AG08396 (cell line): ENCODE measurements at places on chromosomes 12 and 14.

- no peak for DNase-seq
These were observed 84.1 kb upstream of the PLEKHA5 start for GRCh38 chr12:19045426-19045825.

DNA sequence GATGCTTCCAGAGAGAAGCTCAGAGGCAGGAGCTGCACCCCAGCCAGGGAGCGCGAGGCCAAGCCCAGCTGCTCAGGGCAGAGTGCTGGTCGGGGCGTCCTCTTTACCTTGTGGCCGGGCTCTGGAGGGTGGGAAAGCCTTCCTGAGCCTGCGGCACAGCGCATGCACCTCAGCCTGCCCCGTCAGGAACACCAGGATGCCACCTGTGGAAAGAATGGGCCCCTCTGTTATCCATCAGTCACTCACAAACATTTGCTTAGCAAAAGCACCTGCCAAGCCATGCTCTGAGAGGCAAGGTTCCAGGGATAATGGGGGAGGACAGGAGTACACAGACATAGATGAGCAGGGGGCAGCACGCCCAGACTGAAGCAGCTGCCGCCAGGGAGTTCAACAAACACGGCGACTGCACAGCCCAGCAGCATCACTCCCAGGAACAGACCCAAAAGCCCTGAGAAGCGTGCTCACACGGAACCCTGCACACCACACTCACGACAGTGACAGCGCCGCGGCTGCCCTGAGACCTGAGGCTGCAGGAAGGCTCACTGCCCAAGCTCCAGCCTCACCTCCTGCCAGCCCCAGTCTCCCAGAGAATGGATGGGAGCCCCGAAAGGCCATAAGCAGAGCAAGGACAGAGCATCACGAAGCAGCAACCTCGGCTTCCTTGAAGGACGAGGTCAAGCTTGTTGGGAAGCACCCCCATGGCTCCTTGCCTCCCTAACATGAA, 21.8 kb downstream of the DHX37 start:
- DNase-seq: no peak

- no peak for DNase-seq
These were observed 1159.2 kb upstream of the TMEM132C start for GRCh38 chr12:127107744-127108143.

- no peak for DNase-seq
These were observed 629 bp downstream of the RAD51AP1 start for GRCh38 chr12:4539167-4539870.

GRCh38 chr14:101843665-101844064, 82.2 kb downstream of the PPP2R5C start:
- no peak for DNase-seq

DNA sequence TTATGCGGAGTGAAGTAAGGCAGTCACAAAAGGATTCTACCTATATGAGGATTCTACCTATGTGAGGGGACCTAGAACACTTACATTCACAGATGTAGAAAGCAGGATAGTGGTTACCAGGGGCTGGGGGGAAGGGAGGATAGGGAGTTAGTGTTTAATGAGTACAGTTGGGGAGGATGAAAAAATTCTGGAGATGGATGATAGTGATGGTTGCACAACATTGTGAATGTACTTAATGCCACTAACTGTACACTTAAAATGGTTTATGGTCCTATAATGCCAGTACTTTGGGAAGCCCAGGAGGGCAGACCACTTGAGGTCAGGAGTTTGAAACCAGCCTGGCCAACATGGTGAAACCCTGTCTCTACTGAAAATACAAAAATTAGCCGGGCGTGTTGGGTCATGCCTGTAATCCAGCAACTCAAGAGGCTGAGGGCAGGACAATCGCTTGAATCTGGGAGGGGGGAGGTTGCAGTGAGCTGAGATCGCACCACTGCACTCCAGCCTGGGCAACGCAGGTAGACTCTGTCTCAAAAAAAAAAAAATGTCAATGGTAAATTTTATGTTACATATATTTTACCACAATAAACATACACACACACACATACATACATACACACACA, 25.4 kb downstream of the SVOP start:
- DNase-seq: no peak

- DNase-seq: no peak
These were observed 112.8 kb downstream of the DAD1 start for GRCh38 chr14:22476005-22476751.

- no peak for DNase-seq
These were observed 42.1 kb downstream of the DYRK2 start for GRCh38 chr12:67690656-67691055.

GRCh38 chr12:56898938-56899337, 35.3 kb downstream of the SDR9C7 start:
- DNase-seq: no peak

DNA sequence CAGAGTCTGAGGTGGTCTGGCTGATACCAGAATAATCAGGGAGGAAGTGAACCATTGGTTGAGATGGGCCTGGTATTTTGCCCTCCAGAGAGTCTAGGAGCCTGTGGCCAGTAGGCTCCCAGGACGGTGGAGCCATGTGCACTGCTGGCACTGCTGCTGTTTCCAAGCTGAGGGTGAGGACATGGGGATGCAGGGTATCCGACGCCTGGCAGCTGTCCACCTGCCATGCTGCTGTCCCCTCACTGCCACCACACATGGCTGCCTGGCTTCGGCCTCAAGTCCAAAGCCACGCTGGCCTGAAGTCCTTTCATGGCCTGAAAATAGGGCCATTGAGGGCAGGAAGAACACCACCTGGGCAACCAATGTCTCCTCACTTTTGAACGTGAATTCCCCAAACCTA, 8.6 kb downstream of the CACNA1C start:
- no peak for DNase-seq

DNA sequence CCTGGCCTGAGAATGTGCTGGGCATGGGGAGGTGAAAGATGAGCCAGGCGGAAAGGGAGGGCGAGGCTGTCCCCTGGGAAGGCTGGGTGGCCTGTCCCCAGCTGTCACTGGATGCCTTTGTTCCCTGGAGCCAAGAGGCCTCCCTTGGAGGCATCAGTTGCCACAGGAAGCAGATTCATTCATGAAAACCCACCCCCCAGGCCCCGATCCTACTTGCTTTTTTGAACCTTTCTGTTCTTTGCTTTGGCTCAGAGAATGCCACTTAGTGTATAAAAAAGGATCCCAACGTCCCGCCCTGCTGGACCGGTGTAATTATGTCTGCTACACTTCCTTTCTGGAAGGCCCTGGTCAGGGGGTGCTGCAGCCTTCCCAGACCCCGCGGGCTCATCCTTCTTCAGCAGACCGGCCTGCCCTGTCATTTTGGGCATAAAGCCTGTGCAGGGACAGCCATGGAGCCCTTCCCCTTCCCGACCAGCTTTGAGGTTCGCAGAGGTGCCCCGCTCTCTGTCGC, 220.2 kb downstream of the SLC41A2 start:
- no peak for DNase-seq

DNA sequence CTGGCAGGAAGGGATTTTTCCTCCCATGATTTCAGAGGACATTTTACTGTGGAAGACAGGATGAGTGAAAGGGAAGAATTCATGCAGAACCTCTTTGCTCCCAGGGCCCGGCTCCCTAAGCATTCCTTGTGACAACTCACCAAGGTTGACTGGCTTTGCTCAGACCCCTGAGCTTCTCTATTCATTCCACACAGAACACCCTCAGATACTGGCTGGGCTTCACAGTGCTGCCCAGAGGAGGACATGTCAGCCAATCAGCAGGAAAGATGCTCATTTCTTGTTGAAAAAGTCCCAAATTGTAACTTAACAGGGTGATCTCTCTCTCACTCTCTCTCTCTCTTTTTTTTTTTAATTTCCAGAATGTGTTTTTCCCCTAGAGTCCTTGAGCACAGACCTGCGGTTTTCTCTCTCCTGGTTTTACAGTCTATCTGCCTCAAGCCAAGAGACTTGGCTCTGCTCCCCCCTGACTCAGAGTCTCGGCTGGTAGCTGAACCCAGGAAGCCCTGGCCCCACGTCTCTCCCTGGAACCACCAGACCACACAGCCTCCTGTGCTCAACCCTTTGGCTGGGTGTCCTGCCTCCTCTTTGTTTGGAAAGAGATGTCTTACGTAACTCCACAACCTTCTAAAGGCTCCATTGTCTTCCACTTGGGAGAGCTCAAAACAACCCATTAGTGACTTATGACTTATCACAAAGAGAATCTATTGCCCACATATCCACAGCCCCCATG, 43.9 kb downstream of the SSPN start:
- peak; percentile 52 for DNase-seq

GRCh38 chr14:21924479-21924878, 250.9 kb upstream of the OR4E1 start:
- no peak for DNase-seq

DNA sequence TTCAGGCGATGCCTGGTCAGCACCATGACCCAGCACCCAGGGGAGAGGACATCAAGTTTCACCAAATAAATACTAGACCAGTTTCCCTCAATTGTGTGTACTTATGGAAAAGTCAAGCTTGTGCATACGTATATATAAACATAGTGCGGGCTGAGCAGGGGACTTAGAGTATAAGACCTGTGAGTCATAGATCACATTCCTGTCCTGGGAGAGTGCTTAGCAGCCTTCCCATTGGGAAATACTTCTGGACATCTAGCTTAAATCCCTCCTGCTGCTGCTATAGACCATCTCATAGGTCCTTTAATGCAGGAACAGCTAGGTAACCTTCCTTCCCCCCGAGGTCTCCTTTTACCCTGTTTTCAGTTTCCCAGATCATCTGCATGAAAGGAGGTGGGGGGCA, 51.9 kb downstream of the PRMT8 start:
- DNase-seq: no peak

- DNase-seq: no peak
These were observed 127.4 kb upstream of the MAP1LC3B2 start for GRCh38 chr12:116431677-116432300.

DNA sequence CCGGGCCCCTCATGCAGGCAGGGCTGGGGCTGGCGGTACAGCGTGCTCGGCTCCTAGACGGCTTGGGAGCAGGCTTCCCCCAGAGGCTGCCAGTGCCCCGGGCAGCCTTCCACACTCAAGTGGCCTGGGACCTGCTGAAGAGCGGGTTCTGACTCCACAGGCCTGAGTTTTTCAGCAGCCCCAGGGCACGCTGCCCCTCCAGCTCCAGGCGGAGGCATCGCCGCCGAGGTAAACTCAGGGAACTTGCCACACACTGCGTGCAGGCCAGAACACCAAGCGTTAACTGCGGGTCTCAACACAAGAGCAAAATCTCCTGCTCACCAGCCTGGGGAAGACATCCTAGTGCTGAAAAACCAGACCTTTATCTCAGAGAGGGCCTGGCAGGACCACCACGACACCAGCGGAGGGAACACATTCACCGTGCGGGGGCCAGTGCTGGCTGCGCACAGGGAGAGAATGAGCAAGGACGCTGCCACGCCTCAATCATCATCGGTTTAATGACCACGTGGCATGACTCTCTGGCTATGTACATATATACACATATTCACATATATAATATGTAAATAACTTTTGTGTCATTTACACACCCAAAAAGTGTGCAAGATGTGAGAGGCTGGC, 21.3 kb downstream of the PSMC1 start:
- DNase-seq: no peak

DNA sequence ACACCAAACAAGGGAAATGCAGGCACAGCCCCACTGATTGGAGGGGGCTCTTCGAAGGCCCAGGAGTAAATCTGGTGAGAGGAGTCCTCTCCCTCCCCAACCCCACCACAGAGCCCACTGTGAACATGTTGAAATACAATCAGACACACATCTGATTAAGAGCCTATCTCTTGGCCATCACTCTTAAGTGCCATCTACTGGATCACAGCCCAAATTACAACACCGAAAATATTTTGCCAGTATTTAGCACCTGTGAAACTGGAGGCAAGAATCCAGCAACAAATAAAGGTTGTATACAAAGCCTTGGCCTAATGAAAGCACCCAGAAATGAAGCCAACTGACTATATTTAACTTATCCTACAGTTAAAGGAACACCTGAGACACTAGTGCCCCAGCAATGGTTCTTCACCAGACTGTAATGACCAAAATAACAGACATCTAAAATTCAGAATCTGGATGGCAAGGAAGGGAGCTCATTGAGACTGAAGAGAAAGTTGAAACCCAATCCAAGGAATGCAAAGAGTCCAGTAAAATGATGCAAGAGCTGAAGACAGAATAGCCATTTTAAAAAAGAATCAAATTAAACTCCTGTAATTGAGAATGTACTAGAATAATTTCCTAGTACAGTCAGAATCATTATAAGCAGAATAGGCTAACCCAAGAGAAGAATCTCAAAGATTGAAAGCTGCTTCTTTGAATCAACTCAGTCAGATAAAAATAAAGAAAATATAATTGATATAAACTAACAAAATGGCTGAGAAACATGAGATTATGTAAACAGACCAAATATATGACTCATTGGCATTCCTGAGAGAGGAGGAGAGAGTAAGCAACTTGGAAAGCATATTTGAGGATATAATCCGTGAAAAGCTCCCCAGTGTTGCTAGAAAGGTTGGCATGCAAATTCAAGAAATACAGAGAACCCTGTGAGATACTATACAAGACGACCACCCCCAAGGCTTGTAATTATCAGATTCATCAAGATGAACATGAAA, 1117.0 kb downstream of the FLRT2 start:
- DNase-seq: no peak

DNA sequence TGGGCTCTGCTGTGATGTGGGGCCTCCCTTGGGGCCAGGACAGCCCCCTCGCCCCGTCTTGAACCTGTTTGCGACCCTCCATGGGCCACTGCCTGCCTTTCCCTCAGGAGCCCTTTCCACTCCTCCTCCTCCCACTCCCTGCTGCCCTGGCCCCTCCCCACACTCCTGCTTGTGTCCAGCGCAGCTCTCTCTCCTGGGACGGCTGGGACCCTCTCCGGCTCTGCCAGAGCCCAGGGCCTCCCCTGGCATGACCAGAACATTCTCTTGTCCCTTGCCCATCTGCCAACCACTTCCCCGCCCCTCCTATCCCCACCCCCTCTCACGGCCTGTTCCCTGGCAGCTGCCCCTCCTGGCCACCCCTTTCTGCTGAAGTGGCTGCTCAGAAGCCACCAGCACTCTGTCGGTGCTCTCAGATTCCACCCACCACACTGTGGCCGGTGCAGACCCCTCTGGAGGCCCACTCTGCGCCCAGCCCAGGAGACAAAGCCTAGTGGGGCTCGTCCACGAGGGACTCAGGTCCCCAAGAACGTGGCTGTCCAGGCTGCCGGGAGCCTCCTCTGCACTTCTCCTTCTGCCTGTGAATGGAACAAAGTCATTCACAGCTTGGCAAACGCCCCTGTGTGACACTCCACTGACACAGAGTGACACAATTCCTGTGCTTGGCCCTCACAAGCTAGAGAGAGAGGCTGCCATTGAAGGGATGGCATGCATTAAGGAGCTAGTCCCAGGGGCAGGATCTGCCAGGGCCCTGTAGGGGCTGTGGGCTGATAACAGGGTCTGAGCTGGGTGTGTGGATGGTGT, 1.4 kb downstream of the ASPG start:
- DNase-seq: no peak

DNA sequence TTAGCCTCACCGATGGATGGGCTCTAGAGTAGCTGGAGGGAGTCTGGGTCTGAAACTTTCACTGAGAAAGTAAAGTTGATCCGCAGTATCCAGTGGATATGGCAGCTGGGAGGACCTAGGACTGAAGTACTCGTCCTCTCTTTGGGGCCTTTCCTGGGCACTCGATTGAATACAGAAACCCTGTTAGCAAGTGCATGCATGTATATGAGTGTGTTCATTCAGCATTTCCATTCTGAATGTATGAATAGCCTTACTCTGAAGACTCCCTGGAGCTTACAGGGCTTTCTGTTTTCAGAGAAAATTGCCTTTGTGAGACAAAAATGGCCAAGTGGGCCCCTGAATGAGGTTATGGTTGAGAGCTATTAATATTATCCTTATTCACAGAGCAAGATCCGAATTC, 62.8 kb downstream of the DAD1 start:
- DNase-seq: no peak
